Left renal cortex interstitium (tissue), 4 donors: ENCODE measurements at places on chromosomes 1 and 21.
A peak's percentile ranks its signal among the peaks of the same experiment; 100 is the strongest.

- no peak for DNase-seq
These were observed 57.2 kb upstream of the LRRC8D start for GRCh38 chr1:89763649-89763986.

DNA sequence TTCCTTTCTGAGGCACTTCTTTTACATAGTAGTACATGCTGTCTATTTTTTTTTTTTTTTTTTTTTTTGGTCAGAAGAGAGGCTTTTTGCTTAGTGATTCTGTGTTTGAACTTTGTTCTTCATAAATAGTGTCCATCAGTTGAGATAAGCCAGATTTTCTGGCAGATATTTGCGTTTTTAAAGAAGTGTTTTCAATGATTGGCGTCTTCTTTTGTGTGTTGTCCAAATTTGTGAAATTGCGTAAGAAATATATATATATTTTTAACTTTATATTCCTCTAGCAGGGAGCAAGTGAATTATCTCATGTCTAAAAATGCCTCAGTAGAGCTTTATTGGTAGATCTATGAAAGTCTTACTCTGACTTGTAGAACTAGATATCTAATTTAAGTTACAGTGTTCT is 28.3 kb downstream of the NEK7 start:
- no peak for DNase-seq

DNA sequence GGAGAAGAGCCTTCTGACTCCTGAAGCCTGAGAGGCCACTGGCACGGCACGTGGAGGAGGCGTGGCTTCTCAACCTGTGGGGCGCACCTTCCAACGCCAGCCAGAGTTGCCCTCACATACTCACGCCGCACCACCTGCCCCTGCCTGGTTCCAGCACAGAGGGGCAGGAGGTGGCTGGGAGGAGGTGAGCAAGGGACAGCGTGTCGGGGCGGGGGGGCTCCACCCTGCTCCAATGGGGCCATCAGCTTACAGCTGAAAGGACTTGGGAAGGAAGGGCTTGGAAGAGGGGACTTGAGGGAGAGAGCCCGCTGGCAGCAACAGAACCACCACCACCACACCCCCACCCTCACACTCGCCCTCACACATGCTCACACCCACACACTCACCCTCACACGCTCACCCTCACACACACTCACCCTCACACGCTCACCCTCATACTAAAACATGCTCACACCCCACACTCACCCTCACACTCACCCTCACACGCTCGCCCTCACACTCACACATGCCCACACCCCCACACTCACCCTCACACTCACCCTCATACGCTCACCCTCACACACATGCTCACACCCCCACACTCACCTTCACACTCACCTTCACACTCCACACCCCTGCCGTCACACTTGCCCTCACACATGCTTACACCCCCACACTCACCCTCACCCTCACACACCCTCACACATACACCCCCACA is 41.6 kb upstream of the EDN2 start:
- DNase-seq: no peak

- DNase-seq: no peak
These were observed 24.7 kb downstream of the MEF2D start for GRCh38 chr1:156475568-156476500.

- DNase-seq: no peak
These were observed 69.5 kb downstream of the PIK3CD start for GRCh38 chr1:9720785-9721605.

DNA sequence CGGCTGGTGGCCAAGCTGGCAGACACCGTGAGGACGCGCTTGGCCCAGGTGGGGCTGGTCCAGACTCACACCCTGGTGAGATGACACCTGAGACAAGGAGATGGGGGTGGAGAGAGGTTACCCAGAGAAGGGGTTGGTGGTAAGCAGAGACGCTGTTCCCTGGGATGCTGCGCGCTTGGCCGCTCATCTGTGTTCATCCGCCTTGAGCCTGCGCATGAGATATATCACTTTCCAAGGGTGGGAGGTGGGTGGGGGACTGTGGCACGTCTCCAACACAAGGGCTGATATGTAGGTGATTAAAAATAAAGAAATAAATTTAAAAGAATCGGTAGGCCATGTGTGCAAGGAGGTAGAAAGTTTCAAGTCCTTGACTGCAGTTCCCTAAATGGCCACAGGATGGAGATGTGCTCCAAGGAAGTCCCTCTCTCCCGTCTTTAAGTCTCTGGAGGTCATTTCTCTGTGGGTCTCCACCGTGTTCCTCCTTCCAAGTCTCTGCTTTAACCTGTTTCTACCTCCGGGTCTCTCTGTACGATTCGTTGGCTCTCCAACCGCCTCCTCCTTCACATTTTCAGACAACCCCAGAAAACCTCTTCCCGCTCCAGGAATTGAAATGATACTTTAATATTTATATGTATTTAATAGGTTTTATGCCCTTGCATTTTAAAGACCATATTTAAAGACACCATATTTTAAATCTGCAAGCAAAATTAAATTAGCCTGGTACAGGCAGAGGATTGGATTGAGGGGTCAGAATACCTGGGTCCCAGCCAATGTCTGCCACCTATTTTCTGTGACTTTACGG is 4.5 kb downstream of the TTC24 start:
- DNase-seq: peak; percentile 71

- no peak for DNase-seq
These were observed 18.7 kb upstream of the IL19 start for GRCh38 chr1:206751891-206752290.

- no peak for DNase-seq
These were observed 71.7 kb downstream of the JAK1 start for GRCh38 chr1:64894438-64895196.
